Skin of body (tissue), 3 donors: ENCODE measurements at places on chromosomes 12 and 14.

- DNase-seq: no peak
These were observed 208.1 kb upstream of the NEDD1 start for GRCh38 chr12:96698965-96699364.

DNA sequence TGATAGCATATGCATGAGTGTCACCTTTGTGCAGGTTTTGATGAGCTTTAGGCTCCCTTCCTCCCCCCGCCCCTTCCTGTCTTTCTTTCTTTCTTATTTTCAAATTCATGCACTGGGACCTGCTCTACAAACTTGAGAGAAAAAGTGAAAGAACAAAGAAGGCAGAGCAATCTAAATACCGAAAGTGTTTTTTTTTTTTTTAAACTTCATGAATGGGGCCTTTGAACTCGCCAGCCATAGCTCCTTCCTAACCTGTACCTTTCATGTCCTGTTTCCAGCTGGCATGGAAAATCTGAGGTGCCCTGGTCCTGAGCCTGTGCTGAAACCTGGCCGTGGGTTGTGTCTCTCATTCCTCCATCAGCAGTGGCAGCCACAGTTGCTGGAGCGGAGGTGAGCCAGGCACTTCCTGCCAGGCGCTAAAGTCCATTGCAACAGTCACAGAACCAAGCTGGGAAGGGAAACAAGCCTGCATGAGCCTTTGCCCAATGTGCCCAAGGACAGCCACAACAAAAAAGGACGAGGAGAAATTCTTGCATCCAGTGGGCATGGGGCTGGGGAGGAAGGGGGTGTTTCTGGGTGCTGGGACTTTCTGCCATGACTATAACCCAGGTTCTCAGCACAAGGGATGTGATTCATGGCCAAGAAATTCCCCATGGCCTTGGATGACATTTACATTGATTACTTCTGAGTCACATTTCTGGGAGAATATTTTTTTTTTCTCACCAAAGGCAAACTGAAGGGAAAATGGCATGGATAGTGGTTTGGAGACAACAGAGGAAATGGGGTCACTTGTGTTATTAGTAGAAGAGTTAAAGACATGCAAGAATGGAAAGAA lies 102.7 kb downstream of the TMEM30B start:
- no peak for DNase-seq

DNA sequence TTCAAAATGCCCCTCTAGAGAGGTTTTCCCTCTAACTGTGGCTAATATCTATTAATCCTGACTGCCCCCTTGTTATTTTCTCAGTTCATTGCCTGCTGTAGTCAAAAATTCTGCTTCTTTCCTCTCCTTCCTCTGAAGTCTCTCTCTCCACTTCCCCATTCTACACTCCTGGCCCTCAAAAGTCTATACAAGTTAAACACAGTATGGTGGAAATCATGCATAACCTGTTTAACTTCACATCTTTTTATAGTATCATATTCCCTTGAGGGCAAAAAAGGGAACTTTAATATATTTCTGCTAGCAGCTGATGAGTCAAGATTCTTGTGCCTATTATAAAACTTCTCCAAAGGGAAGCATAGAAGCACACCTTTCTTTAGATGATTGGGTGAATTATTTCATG lies 16.7 kb downstream of the GRIP1 start:
- no peak for DNase-seq

- no peak for DNase-seq
These were observed 270.8 kb downstream of the FOXN3 start for GRCh38 chr14:89146274-89146673.

DNA sequence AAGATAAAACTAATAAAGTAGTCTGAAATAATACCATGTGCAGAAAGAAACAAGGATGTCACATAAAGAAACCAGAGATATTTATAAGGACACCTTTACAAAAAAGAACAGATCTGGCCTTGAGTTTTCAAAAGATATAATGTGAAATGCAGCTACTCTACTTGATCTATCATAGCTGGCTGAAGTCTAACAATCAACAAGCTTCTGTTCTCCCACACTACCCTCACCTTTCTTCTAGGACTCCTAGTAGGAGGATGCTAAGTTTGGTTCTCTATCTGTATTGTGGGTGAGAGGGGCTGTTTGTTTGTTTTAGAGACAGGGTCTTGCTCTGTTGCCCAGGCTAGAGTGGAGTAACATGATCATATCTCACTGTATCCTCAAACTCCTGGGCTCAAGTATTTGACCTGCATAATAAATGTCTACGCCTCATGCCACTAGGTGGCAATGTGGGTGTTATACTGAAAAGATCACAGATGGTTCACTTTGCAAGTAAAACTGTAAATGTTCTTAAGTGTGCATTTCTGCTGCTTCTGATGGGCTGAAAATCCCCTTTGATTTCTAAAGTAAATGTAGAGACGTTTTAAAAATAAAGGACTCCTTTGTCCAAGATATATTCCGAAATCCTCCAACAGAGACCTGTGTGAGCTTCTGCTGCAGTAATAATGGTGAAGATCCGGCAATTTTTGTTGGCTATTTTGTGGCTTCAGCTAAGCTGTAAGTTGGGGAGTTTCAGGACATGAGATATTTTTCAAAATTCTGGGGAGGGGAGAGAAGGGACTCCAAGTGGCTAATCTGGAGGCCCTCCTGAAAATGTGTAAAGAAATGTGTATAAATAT lies 269.3 kb downstream of the DAD1 start:
- peak; percentile 15 for DNase-seq

- DNase-seq: no peak
These were observed 6.0 kb upstream of the CALCOCO1 start for GRCh38 chr12:53733051-53733806.

- DNase-seq: no peak
These were observed 7.6 kb downstream of the TEDC1 start for GRCh38 chr14:105498430-105499255.

GRCh38 chr14:61618448-61618847 lies 76.9 kb upstream of the HIF1A start:
- DNase-seq: no peak

DNA sequence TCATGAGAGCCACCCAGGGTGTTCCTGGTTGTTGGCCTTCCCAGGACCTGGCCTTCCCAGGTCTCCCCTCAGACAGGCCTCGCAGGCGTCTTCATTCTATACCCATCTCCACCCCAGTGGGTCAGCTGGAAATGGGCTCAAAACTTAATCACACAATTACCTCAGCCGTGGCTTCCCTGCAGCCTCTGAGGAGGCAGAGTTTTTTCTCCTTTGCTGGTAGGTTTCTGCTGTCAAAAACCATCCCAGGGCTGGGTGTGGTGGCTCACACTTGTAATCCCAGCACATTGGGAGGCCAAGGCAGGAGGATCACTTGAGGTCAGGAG lies 13.2 kb downstream of the NFKBIA start:
- DNase-seq: no peak

DNA sequence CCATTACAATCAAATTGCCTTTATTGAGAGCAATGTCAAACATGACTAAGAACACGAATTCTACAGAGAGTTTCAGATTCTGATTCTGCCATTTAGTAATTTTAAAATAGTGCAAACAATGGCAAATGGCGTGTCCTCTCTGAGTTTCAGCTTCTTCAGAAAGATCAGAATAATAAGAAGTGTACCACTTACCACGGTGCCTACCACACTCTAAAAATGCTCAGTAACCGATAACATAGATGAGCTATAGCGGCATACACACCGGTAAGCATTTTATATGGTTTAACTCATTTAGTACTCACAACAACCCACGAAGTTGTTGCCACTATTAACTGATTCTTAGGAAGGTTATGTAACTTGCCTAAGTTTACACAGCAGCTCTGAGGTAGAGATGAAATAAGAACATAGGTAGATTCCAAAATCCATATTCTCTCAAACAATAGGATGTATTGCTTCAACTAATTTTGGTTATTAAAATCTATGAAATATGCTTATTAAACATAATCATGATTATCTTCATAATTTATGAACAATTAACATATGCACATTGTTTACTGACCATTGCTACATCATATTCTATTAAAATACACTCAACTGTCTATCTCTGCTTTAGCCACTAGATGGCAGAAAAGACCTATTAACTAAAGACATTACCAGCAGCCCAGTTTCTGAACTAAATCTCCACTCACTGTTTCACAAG lies 38.3 kb downstream of the SLC6A15 start:
- DNase-seq: peak; percentile 34

DNA sequence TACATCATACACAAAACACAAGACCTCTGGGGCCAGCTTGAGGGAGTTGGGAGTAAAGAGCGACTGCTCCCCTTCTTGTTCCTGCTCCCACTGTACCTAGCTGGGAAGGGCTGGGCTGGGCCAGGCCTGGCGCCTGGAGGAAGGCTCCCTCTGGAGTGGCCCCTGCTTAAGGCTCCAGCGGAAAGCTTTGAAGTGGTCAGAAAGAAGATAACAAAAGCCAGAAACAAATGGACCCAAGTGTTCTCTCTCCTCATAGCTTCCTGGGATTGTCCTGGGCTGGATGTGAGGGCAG lies 25.3 kb downstream of the PRPF40B start:
- DNase-seq: no peak

DNA sequence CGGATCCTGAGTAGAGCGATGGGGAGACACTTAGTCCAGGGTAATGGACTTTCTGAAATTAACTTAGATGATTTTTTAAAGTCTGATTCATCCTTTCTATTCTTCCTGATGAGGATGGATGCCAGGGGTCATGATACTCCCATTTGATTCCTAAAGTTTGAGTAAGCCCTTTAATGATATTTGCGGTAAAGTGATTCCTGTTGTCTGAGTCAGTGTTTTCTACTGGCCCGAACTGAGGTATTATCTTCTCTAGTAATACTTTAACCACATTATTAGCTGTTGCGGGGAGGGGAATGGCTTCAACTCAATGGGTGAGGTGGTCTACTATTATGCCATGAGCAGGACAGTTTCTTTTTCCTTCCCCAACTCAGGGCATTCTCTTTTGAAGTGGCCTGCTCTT lies 111.6 kb downstream of the RIN3 start:
- no peak for DNase-seq

- DNase-seq: no peak
These were observed 35.0 kb downstream of the PIK3C2G start for GRCh38 chr12:18296201-18296908.

DNA sequence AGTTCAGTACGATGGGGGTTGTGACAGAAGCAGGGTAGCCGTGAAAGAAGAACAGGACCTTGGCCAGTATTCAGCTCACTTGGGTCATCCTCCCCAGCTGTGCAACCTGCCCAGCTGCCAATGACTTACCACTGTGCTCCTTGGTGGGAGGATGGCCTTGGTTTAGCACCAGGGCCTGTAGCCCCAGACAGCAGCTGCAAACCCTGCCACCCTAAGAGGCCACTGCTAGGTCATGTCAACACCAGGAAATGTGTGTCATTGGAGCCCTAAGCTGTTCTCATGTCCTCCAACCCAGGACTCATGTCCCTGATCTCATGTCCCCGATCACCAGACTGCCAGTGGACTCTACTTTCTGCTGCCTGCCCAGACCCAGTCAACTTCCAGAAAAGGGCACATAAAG lies 3.0 kb upstream of the CRACR2A start:
- DNase-seq: no peak

DNA sequence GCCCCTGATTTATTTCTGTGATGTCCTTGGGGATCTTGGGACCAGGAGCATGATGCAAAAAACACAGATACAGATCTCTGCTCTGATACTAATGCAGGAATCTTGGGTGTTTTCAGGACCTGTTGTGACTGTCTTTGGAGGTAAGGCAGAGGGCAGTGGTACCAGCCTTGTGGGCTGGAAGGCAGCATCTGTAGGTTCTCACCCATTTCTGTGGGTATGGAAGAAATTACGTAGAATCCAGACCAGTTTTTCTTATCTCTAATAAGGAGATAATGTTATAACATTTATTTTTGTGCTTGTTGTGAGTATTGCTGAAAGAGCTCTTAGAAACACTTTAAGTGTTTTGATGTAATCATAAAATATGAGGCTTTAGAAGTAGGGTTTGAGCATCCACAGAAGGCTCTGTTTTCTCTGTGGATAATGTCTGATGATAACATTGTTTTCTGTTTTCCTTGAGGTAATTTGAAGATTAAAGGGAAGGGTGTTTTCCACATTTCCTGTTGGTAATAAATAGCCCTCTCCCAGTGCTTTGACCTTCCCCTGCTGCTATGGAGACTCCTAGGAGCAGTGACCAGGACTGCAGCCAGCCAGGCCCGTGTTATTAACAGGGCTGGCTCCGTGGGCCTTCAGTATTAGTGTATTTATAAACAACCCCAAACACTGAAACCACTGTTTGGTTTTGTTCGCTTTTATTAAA lies 9.4 kb upstream of the DCP1B start:
- DNase-seq: no peak

- DNase-seq: no peak
These were observed 6.0 kb upstream of the OR6J1 start for GRCh38 chr14:22650046-22650739.

DNA sequence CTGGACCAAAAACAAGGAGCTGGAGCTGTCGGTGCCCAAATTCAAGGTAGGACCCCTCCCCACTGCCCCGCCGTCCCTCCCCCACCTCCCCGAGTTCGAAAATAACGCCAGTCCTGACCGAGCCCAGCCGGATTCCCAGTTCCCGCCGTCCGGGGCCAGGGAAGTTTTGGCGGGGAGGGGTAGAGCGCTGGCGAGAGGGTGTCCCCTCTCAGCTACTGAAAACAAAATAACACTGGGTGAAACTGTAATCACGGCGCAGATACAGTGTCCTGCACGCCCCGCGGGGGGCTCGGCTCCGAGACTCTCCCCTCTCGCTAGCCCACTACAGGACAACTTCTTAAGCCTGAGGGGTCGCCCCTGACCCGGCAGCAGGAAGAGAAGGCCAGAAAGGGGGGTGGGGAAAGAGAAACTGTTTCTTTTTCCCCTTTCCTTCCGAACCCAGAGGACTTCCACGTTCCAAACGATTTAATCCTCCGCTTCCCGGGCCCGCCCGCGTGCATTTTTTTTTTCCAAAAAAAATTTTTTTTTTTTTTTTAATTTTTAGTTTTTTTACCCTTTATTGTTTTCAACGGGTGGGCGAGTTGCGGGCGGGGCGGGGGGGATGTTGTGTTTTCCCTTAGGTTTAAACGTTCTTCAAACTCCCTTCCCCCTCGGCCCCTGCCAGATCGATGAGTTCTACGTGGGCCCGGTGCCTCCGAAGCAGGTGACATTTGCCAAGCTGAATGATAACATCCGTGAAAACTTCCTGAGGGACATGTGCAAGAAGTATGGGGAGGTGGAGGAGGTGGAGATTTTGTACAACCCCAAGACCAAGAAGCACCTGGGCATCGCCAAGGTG lies 1.6 kb downstream of the SETD1B start:
- DNase-seq: no peak

- no peak for DNase-seq
These were observed 319.4 kb downstream of the EGLN3 start for GRCh38 chr14:33631441-33631840.

DNA sequence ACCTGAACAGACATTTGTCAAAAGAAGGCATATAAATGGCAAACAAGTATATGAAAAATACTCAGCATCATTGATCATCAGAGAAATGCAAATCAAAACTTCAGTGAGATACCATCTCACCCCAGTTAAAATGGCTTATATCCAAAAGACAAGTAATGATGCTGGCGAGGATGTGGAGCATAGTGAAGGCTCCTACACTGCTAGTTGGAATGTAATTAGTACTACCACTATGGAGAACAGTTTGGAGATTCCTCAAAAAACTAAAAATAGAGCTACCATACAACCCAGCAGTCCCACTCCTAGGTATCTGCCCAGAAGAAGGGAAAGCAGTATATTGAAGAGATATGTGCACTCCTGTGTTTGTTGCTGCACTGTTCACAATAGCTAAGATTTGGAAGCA lies 146.1 kb downstream of the TGFB3 start:
- DNase-seq: no peak

GRCh38 chr12:52280319-52280795 lies 5.9 kb downstream of the KRT86 start:
- no peak for DNase-seq
